ENCODE measurements at places on chromosomes 11 and 22. TPM values are rescaled to one million over a fixed set of nuclear protein-coding genes. Genes with fewer than 3 reads are reported as not detected.

The PTH gene
- not detected for total RNA-seq

The CACNA1I gene
- 0.42 TPM for total RNA-seq

The FOLH1 gene
- total RNA-seq = 10.5 TPM

The CST6 gene
- not detected for total RNA-seq

The ZBTB16 gene
- total RNA-seq = 756 TPM

The CABP2 gene
- total RNA-seq = not detected

The BDNF gene
- total RNA-seq = not detected

The CABP4 gene
- total RNA-seq = 2.4 TPM

- no peaks in the 10 kb centered on the region for H3K27me3 ChIP-seq
- H3K4me1 ChIP-seq = peaks cover 22% of the 10 kb centered on the region
- no peak overlapping the region for H3K4me3 ChIP-seq
- H3K27ac ChIP-seq = no peak overlapping the region
- DNase-seq = no peak
- H3K36me3 ChIP-seq = no peaks in the 10 kb centered on the region
Observed at GRCh38 chr22:33002035-33002434, 56.1 kb downstream of the SYN3 start.

- peak overlapping the region; percentile 98 for H3K27ac ChIP-seq
- H3K36me3 ChIP-seq = no peaks in the 10 kb centered on the region
- peaks cover 6% of the 10 kb centered on the region for H3K4me1 ChIP-seq
- H3K4me3 ChIP-seq = peak overlapping the region; percentile 69
- DNase-seq = peak; percentile 75
Observed at GRCh38 chr11:2380807-2381350, 3.8 kb downstream of the CD81 start.

GRCh38 chr11:83572581-83573496 is 286.7 kb upstream of the CCDC90B start:
- no peaks in the 10 kb centered on the region for H3K4me1 ChIP-seq
- H3K4me3 ChIP-seq = no peak overlapping the region
- H3K27ac ChIP-seq = no peak overlapping the region
- H3K36me3 ChIP-seq = no peaks in the 10 kb centered on the region
- H3K27me3 ChIP-seq = no peaks in the 10 kb centered on the region
- DNase-seq = no peak

DNA sequence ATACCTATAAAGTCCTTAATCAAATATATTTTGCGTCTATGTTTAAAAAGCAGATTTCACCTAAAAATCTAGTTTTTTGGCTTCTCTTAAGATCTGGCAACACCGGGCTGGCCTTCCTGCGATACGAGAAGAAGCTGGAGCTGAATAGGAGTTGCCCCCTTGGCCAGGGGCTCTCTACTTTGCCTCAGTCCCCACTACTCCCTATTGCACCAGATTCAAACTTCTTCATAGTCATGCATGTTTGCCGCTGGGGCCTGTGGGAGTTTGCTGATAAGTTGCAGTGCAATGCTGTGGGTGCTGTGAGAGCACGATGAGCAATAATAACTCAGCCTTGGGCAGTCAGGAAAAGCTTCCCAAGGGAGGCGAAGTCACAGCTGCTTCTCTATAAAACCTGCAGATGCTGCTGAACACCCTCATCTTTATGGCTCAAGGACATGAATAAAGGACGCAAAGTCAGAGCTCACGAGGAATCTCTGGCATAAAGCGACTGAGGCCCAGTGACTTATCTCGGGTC is 15.2 kb upstream of the EIF3D start:
- no peaks in the 10 kb centered on the region for H3K4me1 ChIP-seq
- no peak overlapping the region for H3K4me3 ChIP-seq
- no peak for DNase-seq
- H3K27me3 ChIP-seq = peaks cover 36% of the 10 kb centered on the region

DNA sequence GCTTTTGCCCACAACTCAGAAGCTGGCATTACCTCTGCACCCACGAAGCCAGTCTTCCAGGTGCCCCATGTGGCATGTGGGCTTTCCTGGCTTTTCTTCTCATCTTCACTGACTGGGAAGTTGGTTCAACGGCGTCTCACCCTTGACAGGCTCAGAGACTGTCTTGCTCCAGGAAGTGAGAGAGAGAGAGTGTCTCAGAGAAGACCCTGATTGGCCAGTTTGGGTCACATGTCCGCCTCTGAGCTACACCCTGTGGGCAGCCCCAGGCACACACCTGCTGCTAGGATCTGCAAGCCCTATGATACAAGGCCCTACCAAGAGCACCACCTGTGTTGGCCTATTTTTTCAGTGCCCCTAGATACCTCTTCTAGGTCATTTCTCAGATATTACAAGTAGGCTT is 39.0 kb downstream of the RTL6 start:
- H3K4me1 ChIP-seq = no peaks in the 10 kb centered on the region
- no peaks in the 10 kb centered on the region for H3K27me3 ChIP-seq
- H3K36me3 ChIP-seq = no peaks in the 10 kb centered on the region
- no peak overlapping the region for H3K4me3 ChIP-seq

DNA sequence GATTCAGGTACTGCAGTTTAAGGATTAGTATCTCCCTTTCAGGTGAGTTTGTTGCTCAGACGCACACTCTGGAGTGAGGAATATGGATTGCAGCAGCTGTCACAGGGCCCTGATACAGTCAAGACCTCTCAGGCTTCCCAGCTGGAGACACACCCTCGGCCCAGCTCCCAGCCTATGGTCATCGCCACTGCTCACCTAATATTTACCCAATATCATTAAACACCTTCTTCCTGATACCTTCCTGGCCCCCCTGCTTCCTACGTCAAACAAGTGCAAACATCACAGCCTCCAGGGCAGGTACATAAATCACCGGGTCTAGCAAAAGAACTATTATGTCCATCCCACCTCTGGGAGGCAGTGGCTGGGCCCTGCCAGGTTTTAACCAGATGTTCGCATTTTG is 213.3 kb downstream of the MN1 start:
- no peak overlapping the region for H3K4me3 ChIP-seq
- DNase-seq = no peak
- no peaks in the 10 kb centered on the region for H3K4me1 ChIP-seq
- no peaks in the 10 kb centered on the region for H3K27me3 ChIP-seq
- H3K27ac ChIP-seq = no peak overlapping the region
- no peaks in the 10 kb centered on the region for H3K36me3 ChIP-seq

DNA sequence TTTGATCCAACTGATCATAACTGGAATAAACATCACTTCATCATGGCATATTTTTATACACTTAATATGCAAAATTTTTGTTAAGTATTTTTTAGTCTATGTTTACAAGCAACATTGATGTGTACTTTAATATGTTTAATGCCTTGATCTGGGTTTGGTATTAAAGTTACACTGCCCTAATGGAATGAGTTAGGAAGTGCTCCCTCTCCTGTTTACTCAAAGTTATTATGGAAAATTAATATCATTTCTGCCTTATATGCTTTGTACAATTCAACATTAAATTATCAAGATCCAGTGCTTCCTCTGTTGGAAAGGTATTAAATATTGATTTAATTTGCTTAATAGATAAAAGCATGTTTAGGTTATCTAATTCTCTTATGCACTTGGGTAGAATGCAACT is 927.3 kb upstream of the RAG2 start:
- H3K36me3 ChIP-seq = no peaks in the 10 kb centered on the region
- H3K4me1 ChIP-seq = no peaks in the 10 kb centered on the region
- H3K27ac ChIP-seq = no peak overlapping the region
- H3K4me3 ChIP-seq = no peak overlapping the region
- no peak for DNase-seq
- H3K27me3 ChIP-seq = no peaks in the 10 kb centered on the region

GRCh38 chr11:75667831-75668450 is 897 bp downstream of the MAP6 start:
- peak overlapping the region; percentile 41 for H3K4me3 ChIP-seq
- H3K4me1 ChIP-seq = no peaks in the 10 kb centered on the region
- DNase-seq = peak; percentile 5
- H3K27ac ChIP-seq = no peak overlapping the region

DNA sequence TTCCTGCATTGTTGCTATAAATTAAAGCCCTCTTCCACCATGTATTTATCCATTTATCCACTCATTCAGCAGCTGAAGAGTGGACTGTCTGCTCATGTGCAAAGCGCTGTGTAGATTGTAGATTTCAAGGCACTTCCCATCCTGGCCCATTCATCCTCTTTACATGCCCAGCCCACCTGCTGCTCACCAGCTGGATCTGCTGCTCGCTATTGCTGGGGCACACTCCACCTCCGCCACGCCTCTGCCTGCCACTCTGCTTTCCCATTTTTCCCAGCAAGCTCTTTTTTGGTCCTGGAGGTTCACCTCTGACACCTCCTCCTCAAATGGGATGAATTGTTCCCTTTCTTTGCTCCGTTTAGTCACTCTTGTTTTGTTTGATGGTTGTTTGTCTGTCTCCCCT is 48.3 kb downstream of the CEP164 start:
- H3K4me3 ChIP-seq = no peak overlapping the region
- H3K36me3 ChIP-seq = no peaks in the 10 kb centered on the region
- DNase-seq = no peak
- H3K4me1 ChIP-seq = no peaks in the 10 kb centered on the region
- no peaks in the 10 kb centered on the region for H3K27me3 ChIP-seq
- H3K27ac ChIP-seq = no peak overlapping the region

DNA sequence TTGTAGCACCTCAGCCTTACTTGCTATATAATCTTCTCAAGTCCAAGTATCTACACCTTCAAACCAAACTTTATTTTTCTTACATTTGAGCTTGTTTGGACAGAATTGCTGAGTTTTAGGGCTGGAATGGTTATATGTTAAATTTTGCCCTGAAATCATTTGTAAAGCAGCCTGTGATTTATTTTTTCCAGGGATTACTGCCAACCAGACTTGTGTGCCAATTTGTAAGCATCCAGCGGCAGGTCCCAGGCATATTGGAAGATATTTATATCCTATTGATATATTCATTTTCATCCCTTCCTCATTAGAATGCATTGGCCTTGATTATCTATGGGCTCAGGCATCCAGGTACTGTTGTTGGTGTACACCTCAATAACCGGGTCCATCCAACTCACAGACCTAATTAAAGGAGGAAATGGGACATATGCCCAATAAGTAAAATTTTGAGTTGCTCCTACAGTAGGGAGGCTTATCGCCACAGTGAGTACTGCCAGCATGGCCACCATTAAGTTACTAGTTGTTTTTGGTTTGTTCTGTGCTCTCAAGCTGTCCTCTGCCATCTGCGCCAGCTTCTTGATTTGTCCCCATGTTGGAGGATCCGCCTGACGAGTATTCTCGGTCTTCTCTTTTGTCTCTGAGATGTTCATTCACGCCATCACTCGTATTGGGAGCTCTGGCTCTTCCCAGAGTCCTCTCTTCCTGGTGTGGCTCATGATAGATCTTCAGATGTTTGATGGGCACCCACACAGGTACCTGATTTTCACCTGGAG is 9.8 kb upstream of the DNAJB13 start:
- H3K4me1 ChIP-seq = no peaks in the 10 kb centered on the region
- no peaks in the 10 kb centered on the region for H3K27me3 ChIP-seq
- H3K36me3 ChIP-seq = no peaks in the 10 kb centered on the region

GRCh38 chr22:48781868-48782267 is 1045.8 kb downstream of the BRD1 start:
- no peaks in the 10 kb centered on the region for H3K4me1 ChIP-seq
- no peaks in the 10 kb centered on the region for H3K27me3 ChIP-seq
- H3K27ac ChIP-seq = no peak overlapping the region
- DNase-seq = no peak
- no peak overlapping the region for H3K4me3 ChIP-seq

GRCh38 chr22:24731761-24732160 is 42.8 kb downstream of the PIWIL3 start:
- no peaks in the 10 kb centered on the region for H3K27me3 ChIP-seq
- H3K4me1 ChIP-seq = no peaks in the 10 kb centered on the region
- no peak overlapping the region for H3K27ac ChIP-seq
- no peaks in the 10 kb centered on the region for H3K36me3 ChIP-seq

DNA sequence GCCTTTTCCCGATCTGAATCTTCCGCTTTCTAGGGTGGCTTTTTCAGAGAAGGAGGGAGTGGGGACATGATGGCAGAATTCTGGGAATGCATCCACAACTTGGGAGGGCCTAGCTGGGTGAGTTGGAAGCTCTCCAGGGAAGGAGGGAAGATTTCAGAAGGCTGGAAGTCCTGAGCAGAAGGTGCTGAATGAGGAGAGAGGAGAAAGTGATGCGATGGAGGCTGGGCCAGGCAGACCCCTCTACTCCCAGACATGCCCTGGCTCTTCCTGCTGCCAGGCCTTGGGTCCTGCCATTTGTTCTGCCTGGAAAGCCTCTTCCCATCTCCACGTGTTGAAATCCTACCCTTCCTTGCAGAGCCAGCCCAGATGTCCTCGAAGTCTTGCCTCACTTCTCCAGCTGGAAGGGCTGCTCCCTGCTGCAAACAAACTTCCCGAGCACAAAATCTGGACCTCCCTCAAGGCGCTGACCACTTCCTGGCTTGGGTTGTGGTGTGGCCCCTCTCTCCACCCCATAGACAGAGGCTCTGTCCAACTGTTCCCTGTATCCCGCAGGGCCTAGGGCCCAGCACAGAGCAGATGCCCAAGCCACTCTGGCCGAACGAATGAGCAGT is 16.8 kb downstream of the LRRC32 start:
- no peak overlapping the region for H3K4me3 ChIP-seq
- peaks cover 68% of the 10 kb centered on the region for H3K4me1 ChIP-seq
- peak overlapping the region; percentile 34 for H3K27ac ChIP-seq
- H3K36me3 ChIP-seq = no peaks in the 10 kb centered on the region
- H3K27me3 ChIP-seq = no peaks in the 10 kb centered on the region

DNA sequence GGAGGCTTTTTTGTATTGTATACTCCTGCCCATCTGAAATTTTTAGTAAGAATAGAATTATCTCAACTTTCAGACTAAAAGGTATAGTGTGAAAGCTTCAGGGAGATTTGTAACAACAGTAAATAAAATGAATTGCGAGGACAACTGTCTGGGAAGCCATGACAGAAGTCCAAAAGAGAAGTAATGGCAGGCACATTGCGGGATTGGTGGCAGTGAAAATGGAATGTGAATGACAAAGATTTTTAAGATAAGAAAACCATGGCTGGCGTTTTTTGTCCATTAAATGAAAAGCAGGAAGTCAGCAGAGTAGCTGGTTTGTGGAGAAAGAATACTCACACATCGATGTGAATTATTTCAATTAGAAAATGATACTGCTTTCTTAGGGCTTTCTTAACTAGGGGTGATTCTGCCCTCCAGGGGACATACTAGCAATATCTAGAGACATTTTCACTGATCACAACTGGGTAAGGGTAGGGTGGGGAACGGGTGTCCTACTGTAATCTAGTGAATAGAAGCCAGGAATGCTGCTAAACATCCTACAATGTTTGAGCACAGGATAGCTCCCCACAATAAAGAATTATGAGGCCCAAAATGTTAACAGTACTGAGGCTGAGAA is 1.6 kb downstream of the NPAT start:
- H3K27ac ChIP-seq = peak overlapping the region; percentile 95
- H3K36me3 ChIP-seq = no peaks in the 10 kb centered on the region
- peaks cover 9% of the 10 kb centered on the region for H3K4me1 ChIP-seq
- no peak for DNase-seq
- H3K4me3 ChIP-seq = no peak overlapping the region
- no peaks in the 10 kb centered on the region for H3K27me3 ChIP-seq

Measured in tibial nerve (tissue), 4 donors.